GM23248 (cell line): ENCODE measurements at places on chromosomes 7 and 10. TPM values are rescaled to one million over a fixed set of nuclear protein-coding genes. Genes with fewer than 3 reads are reported as not detected.

SPDYE9 gene
- total RNA-seq, result not detected in 2 replicates

GIMAP1 gene
- not detected in 2 replicates for total RNA-seq

VWA2 gene
- not detected in 2 replicates for total RNA-seq

MYL10 gene
- not detected in 2 replicates for total RNA-seq

LHFPL3 gene
- not detected in 2 replicates for total RNA-seq

KLF14 gene
- 0.11 TPM in 1 of 2 replicates, not detected in the other for total RNA-seq

OPN4 gene
- total RNA-seq, result not detected in 2 replicates

PTN gene
- total RNA-seq, result 8.1 and 8.3 TPM in 2 replicates

KCNIP2 gene
- 0.22 TPM in 1 of 2 replicates, not detected in the other for total RNA-seq

MAGI2 gene
- total RNA-seq, result 4.1 and 8.1 TPM in 2 replicates

ANKRD30A gene
- total RNA-seq, result not detected in 2 replicates

PRPS1L1 gene
- not detected in 2 replicates for total RNA-seq

ZWINT gene
- total RNA-seq, result 20.9 and 26.7 TPM in 2 replicates

UCN3 gene
- total RNA-seq, result not detected in 2 replicates

CHN2 gene
- total RNA-seq, result 1.5 TPM in 1 of 2 replicates, not detected in the other

DOCK4 gene
- 3.7 and 5.0 TPM in 2 replicates for total RNA-seq

CDC14C gene
- total RNA-seq, result 0.11 TPM in 1 of 2 replicates, not detected in the other
